ENCODE measurements at places on chromosomes 4 and X.

GRCh38 chr4:185513489-185514181, 21.7 kb downstream of the PDLIM3 start:
- no peak for DNase-seq

DNA sequence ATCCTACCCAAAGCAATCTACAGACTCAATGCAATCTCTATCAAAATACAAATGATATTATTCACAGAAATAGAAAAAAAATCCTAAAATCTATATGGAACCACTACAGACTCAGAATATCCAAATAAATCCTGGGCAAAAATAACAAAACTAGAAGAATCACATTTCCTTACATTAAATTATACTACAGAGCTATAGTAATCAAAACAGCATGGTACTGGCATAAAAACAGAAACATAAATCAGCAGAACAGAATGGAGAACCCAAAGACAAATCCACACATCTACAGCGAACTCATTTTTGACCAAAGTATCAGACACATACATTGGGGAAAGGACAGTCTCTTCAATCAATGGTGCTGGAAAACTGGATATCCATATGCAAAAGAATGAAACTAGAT, 304.1 kb upstream of the FGF13 start:
- no peak for DNase-seq

- DNase-seq, result no peak
Measured at GRCh38 chrX:40960041-40960440, 125.2 kb upstream of the USP9X start.

- DNase-seq, result no peak
Measured at GRCh38 chr4:172653676-172654075, 514.9 kb upstream of the GALNT7 start.

DNA sequence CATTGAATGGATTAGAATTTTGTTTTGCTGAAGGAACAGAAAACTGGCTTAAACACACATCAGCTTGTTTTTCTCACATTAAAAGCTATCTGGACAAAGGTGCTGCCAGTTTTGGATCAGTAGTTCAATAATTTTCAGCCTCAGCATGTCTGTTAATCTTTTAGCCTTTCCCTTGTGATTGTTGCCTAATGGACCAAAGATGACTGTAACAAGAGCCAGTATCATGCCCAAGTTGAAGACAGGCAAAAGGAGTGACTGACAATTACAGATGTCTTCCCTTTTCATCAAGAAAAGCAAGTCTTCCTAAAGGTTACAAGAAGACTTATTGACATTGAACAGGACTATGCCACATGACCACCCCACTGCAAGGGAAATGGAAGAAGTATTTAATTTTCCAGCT, 419.7 kb downstream of the MAPK10 start:
- no peak for DNase-seq

- DNase-seq, result no peak
Measured at GRCh38 chr4:79645942-79646341, 237.9 kb upstream of the GK2 start.

DNA sequence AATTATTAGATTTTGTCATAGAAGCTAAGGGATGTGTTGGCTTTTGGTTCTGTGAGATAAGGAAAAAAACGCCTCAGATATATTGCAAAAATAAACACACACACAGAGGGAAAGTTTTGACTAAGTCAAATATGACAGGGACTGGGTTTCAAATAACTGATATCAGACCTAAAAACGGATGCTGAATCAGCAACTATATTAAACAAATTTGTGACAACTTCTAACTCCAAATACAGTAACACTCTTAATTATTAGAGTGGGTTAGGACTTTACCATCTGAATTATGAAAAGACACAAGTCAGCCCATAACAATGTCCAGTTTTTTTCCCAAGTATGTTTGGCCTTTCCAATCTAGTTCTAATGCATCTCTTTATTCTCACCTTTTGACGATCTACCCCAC, 2693.1 kb downstream of the ARAP2 start:
- no peak for DNase-seq

GRCh38 chr4:184343502-184344177, 126.0 kb upstream of the ENPP6 start:
- peak; percentile 54 for DNase-seq

- no peak for DNase-seq
Measured at GRCh38 chr4:114734594-114734993, 136.0 kb downstream of the UGT8 start.

- no peak for DNase-seq
Measured at GRCh38 chrX:41607264-41607832, 81.4 kb upstream of the GPR34 start.

DNA sequence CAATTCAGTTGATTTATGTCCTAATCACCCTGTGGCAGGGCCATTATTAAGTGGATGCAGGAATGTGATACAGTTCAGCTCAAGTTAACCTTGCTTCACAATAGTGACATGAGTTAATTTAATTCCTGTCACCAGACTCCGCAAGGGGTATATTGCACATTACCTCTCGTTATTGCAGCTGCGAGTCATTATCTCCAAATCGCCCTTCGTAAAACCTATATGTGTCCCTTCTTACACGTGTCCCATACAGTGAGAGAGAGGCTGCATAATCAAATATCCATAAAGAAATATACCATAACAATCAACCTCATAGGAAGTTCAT, 369.9 kb upstream of the ANXA10 start:
- DNase-seq, result no peak

- no peak for DNase-seq
Measured at GRCh38 chr4:83335701-83336100, 1.1 kb upstream of the HPSE start.

GRCh38 chr4:37872310-37872988, 18.4 kb upstream of the TBC1D1 start:
- no peak for DNase-seq

DNA sequence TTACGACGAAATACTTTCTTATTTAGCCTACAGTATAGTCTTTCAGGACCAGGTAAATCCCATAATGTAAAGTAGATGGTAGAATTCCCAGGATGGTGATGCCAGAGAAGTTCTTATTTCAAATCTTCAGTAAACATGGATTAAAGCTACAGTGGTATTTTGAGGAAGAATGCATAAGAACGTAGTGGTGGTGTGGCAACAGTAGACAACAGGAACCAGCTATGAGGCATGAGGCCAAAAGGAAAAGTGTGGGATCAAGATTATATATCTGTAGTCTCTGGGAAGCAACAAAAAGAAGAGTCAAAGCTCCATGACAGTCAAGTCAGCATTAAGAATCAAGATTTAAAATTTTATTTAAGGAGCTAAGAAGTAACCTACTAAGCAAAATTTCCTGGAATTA, 60.2 kb downstream of the METTL14 start:
- no peak for DNase-seq

GRCh38 chr4:1846580-1846979, 9.4 kb downstream of the LETM1 start:
- DNase-seq, result no peak

- DNase-seq, result no peak
Measured at GRCh38 chr4:55186700-55187099, 61.3 kb upstream of the KDR start.

DNA sequence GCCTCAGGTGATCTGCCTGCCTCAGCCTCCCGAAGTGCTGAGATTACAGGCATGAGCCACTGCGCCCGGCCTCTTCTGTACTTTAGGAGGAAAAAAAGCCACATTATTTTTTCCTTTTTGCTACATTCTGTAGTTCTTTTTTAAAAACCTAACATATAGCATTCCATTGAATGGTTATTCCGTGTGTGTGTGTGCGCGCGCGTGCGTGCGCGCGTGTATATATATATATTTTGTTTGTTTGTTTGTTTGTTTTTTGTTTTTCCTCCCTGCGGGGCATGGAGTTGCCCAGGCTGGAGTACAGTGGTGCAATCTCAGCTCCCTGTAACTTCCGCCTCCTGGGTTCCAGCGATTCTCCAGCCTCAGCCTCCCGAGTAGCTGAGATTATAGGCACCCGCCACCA, 59.5 kb downstream of the ARHGAP10 start:
- DNase-seq, result no peak

GRCh38 chr4:17077105-17077504, 178.7 kb upstream of the LDB2 start:
- DNase-seq, result no peak

GRCh38 chr4:78644744-78645330, 93.3 kb downstream of the ANXA3 start:
- no peak for DNase-seq

DNA sequence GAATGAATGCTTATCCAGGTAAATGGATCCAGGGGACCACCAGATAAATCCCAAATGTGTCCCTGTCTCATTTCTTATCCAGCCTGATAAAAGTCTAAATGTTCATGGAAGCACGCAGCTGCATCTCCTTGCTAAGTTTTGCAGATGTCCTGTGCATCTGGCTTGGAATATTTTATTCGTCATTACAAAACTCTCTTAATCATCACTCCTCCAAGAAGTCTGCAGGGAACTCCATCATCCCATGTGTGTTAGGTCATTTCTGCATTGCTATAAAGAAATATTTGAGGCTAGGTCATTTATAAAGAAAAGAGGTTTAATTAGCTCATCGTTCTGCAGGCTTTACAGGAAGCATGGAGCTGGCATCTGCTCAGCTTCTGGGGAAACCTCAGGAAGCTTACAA, 297.2 kb downstream of the HS3ST1 start:
- no peak for DNase-seq

DNA sequence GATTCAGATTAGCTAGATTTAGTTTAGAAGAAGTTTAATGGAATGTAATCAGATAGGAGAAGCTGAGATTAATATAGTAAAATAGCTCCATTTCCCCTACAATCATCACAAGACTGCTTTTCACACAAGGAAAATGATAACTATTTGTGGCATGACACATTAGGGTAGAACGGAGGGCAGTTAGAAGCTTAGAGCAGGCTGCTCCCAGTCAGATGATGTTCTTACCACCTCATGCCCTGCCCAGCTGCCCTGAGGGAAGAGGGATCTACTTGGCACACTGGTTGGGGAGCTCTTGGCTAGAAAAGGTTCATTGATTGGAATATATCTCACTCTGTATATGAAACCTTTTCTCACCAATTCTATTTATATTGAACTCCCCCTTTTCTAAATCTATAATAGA, 180.7 kb upstream of the IL15 start:
- DNase-seq, result no peak

GRCh38 chr4:7519638-7520376, 85.1 kb upstream of the PSAPL1 start:
- DNase-seq, result no peak

- DNase-seq, result no peak
Measured at GRCh38 chr4:168685136-168685809, 188.4 kb downstream of the PALLD start.

DNA sequence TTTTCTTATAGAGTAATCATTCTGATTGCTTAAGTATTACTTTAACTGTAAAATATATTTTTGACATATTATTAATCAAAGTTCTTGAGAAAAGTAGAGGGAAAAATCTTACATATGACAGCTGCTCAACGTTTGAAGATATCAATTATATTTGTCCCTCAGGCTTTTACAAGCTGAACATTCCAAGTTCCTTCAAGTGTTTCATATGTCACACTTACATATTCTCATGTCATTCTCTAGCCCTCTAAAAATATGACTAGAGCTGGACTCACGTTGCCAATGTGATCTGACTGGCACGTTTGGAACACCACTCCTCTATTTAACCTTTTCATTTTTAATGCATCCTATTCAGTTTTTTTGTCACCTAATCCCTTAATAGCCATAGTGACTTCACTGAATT, 492.9 kb downstream of the PCDH18 start:
- no peak for DNase-seq

DNA sequence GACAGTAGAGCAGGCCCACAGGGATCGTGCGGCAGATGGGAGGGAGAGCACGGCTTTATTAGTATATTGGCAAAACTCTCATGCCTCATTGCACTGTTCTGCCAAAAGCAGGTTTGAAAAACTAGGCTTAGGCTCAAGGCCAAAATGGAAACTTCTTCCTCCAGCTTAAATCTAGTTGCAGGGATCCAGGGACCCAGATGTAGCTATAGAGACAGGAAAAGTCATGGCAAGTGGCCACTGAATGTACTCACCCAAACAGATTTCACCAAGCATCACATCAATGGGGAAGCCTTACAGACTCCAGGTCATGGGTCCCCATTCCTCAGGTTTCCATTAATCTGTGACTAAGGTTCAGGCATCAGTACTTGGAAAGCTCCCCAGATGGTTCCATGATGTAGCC, 149.2 kb downstream of the STK32B start:
- DNase-seq, result no peak

GRCh38 chrX:39397561-39398199, 596.4 kb downstream of the MID1IP1 start:
- no peak for DNase-seq

Data from mesothelial cell of epicardium (in vitro differentiated cells).